ENCODE measurements at places on chromosomes 13 and 19.
A peak's percentile ranks its signal among the peaks of the same experiment; 100 is the strongest.

DNA sequence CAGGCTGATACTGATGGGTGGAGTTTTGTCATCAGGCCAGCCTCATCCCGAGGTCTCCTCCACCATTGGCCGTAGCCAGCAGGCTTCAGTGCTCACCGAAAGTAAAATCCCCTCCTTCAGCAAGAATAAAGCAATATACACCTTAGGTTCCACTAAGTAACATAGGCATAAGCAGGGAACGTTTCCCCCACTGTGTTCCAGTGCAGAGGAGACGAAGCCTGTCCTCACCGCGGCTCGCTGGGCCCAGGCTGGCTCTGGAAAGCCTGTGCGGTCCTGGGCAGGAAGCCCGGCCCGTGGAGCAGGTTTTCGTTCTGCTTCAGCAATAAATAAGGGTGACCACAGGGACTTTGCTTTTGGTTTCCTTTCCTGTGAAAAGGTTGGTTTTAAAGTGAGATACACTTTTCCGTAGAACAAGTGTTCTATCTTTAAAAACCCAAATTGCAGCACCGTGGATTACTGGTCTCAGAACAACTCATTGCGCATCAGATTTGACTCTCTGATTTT lies 16.3 kb upstream of the TEX29 start:
- DNase-seq: no peak

DNA sequence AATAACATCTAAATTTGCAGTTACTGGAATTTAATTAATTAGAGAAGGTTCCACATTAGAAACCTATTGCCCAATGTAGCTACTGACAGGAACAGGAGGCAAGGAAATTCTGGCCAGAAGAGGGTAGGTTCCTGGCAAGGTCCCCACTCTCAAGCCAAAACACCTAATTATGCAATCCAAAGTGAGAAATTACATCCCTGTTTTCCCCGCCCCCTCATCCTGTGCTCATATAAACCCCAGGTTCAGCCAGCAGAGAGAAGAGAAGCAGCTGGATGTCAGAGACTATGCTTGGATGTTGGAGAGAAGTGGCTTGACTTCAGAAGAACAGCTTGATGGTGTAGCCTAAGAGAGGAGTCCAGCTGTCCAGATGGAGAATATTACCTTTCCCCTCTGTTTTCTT lies 951.3 kb upstream of the PRR20A start:
- no peak for DNase-seq

DNA sequence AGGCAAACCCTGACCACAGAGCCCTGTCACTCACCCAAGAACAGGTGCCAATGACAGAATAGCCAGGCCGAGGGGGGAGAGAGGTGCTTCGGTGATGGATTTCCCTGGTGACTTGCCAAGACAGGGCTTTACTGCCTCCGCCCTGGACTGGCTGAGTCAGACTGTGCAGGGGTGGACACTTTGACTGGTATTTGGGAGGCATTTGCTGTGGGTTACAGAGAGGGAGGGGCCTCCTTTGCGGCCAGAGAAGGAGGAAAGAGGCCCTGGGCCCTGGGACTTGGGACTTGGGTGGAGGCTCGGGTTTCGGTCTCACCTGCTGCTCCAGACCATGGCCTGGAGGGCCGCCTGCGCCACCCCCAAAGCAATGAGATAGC lies 4.6 kb upstream of the EPS8L1 start:
- DNase-seq: peak; percentile 70

- DNase-seq: no peak
These were observed 150.7 kb downstream of the ABCC4 start for GRCh38 chr13:95150555-95150954.

DNA sequence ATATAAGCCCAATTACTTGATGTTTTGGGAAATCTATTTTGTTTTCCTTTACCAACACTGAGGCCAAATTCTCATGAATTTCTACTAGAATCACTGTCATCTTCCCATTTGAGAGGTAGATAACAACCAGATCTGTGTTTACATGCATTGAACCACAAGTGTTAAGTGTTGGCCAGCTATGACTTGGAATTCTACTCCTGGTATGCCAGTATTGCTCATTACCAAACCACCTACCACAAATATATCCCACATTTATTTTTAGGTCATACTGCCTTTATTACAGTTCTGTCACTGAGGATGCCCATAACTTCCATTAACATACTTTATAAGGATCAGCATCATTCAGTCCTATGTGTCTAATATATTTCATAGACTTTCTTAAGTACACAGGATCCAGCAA lies 328.9 kb downstream of the DIAPH3 start:
- no peak for DNase-seq

DNA sequence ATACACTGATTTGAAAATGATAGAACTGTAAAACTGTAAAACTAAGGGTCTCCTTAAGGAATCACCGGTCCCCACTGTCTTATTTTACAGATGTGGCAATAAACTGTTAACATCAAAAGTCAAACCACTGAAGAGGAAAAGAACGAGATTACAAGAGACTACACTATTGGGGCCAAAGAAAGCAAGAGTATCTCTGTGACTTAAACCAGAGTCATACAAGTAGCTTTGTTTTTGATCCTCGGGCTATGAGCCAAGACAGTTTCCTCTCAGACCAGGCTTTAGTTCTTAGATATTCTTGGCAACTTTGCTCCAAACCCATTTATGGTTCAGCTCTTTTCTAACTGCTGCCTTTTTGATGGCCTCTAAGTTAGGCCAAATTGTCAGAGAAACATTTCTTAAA lies 113.8 kb downstream of the TBC1D4 start:
- DNase-seq: peak; percentile 58

- no peak for DNase-seq
These were observed 413.1 kb downstream of the KCNRG start for GRCh38 chr13:50428183-50428877.

DNA sequence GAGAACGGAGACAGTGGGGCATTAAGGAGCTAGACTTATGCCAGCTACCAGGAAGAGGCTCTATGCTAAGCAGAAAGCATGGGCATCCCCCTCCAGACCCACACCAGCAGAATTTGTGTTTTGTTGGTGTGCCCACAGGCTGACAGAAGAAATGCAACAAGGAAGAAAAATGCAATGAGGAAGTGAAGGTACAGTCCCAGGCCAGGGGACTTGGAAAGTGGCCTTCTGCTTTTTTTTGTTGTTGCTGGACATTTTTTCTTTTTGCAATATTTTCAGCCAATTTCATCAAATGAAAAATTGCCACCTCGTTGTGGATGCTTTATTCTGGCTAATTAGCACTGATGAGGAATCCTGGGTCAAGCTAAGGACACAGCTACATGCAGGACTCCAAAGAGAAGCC lies 167.7 kb downstream of the TSHZ3 start:
- DNase-seq: no peak

- no peak for DNase-seq
These were observed 1.4 kb upstream of the ZNF584 start for GRCh38 chr19:58406818-58407657.

- no peak for DNase-seq
These were observed 13.5 kb downstream of the TSHZ3 start for GRCh38 chr19:31335716-31336115.

- no peak for DNase-seq
These were observed 1.1 kb downstream of the ISYNA1 start for GRCh38 chr19:18436671-18437490.

DNA sequence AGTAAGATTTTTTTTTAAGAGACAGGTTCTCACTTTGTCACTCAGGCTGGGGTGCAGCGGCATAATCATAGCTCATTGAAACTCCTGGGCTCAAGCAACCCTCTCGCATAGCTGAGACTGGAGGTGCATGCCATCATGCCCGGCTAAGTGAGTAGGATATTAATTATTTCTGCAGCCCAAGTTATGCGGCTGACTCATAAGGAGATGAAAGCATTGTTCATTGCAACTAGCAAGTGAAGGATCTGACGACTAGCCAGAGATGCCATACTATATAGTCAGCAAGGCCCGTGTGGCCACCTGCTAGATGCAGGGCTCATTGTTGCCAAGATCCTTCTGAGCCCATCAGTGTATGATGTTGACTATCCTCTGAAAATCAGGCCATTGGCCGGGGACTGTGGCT lies 45.2 kb downstream of the ABCC4 start:
- DNase-seq: peak; percentile 86

DNA sequence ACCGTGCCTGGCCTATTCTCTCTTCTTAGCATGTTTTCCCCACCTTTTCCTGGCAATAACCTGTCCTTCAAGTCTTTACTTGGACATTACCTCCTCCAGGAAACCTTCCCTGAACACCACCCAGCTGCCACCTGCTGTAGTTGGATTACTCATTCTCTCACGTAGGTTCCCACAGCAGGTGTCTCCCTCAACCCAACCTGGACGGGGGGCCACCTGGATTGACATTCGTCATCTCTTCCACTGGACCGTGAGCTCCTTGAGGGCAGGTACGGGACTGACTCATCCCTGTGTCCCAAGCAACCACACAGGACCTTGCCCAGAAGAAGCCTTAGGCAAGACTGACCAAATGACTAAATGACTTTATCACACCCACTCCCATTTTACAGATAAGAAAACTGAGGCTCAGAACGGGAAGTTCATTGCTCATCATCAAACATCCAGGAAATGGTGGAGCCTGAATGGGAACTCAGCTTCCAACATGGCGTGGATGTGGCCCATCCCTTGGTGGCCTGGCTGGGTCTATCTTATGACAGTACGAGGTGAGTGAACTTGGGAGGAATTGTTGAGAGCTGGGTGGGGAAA lies 3.5 kb upstream of the KLK6 start:
- DNase-seq: no peak

DNA sequence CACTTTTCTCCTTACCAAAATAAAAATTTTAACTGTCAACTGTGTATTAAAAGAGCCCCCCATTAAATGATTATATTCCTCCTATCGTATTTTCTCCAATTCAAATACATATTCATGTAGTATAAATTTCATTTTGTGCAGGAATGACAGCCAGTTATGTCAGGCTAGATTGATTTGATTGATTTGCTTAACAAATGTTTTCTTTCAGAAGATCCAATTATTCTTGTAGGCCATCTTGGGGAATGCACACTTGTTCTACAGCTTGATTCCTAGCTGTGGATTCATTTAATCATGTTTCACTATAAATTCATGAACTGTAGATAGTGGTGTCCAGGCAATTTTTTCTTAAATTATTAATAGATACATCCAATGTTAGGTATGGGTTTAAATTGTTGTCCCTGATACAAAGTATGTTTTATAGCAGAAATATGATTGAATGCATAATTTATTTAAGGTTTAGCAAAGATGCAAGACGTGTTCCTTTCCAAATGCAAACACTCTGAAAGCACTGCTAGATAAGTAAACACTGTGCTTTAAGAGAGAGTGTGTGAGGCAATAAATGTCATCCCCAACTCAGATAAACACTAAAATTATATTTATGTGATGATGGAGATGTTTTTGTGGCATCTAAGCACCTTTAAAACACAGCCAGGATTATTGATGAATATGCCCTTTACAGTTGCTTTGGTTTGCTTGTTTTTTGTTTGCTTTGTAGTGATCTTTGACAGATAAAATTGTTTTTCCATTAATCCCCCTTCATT lies 531.1 kb downstream of the DCT start:
- no peak for DNase-seq

All from HS-27A (cell line).